Left colon (tissue), 2 donors: ENCODE measurements at places on chromosomes 5 and 9. TPM values are rescaled to one million over a fixed set of nuclear protein-coding genes. Genes with fewer than 3 reads are reported as not detected.

DNA sequence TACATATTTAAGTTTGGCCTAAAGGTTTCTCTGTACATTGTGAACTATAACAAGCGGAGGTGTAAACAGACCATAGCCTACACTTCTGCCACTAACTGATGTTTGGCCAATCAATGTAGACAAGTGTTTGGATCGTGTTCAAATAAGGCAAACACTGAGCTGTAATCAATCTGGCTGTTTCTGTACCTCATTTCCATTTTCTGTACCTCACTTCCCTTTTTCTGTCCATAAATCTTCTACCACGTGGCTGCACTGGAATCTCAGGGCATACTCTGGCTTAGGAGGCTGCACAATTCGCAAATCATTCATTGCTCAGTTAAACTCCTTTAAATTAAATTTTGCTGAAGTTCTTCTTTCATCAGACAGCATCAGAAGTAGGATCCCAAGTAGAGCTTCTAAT lies 140.9 kb downstream of the SLC25A46 start:
- DNase-seq, result no peak

DNA sequence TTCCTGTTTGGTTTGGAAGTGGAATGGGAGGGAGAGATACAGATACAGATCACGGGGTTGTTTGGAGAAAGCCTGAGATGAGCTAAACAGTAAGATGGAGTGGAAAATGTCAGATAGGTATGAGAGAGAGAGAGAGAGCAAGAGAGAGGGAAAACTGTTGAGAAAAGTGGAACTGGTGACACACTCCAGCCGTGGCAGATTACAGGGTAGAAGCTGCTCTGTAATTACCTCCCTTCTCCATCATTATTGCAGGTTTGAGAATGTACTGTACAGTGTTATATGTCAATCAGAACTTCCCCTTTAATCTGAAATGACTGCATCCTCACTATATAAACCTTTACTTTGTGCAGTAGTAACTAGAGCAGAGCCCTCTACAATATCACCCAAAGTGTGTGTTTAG lies 74.5 kb upstream of the WWC1 start:
- DNase-seq, result no peak

DNA sequence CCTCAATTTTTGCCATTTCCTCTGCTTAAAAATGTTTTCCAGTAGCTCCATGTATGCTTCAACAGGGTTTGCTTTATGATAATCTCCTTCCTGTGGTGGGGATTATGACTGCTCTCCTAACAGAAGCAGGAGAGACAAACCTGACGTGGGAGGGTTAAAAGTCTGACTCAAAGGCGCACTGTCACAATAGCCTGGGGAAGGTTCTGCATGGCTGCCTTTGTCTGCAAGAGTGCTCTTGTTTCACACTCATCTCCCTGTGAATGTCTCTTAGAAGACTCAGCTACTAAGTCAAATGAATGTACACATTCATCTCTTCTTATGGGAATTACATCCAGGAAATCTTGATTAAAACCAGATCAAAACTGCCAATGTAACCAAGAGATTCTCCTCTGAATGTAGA lies 90.9 kb upstream of the MTAP start:
- DNase-seq, result no peak

DNA sequence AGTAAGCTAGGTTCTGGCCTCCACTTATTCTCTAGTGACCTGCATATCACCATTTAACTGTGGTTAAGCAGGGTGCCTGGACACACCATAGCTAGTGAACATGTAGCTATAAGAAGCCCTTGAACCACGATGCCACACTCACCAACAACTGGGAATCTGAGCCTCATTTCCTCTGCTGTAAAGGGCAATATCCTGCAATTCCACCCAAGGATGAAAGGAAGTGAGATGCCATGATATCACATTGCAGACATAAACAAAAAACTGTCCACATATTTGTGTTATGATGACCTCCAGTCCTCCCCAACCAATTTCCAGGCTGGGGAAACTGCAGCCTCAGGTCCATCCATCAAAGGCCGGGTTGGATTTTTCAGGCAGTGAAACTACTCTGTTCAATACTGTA lies 10.4 kb downstream of the TNIP1 start:
- no peak for DNase-seq

- no peak for DNase-seq
These were observed 16.5 kb downstream of the DNAJA1 start for GRCh38 chr9:33041432-33042188.

DNA sequence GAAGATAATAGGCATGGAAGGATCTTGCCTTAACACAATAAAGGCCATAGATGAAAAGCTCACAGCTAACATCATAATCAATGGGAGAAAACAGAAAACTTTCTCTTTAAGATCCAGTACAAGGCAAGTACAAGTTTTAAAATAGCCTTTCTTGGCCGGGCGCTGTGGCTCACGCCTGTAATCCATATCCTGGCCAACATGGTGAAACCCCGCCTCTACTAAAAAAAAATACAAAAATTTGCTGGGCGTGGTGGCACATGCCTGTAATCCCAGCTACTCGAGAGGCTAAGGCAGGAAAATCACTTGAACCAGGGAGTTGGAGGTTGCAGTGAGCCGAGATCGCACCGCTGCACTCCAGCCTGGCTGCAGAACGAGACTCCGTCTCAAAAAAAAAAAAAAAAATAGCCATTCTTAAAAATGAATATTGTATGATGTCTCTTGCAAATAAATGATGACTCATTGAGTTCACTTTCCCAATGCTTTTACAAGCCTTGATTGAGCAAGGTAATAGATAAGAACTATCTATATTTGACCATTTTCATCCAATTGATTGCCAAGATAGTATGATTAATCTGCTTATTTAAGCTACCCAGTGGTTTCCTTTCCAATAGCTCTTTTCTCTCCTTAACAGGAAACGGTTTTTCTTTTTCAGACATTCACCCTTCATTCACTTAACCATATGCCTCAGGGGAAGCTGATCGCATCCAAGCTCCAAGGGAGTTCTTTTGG lies 15.8 kb downstream of the CCDC152 start:
- no peak for DNase-seq

DNA sequence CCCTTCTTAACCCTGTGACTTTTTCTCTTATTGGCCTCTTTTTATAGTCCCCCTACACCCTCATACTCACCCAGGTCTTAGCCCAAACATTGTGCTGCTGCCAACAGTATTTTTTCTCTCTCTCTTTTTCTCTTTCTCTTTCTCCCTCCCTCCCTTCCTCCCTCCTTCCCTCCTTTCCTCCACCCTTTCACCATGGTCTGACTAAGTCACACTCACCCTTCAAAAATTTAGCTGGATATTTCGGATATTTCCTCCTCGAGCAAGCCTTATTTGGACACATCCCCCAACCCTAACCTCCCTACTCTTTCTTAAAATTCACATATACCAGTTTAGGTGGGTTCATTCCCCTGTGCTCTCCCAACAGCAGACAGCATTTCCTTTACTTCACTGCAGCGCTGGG lies 64.7 kb downstream of the FGF1 start:
- DNase-seq, result no peak

DNA sequence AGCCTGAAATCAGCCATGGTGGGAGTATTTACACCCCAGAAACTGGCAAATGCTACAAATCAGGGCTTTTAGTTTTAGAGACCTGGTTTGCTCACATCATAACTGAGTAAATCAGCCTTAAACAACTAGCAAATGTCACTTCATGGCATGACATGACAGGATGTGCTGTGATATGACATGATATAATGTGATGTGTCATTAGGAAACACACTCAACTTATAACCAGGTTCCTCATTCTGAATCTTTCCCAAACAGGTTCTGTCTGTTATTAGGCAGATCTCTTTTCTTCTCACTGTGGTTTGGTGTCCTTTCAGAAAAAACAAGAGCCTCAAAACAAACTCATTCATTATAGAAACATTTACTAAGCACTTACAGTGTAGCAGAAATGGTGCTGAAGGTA lies 90.5 kb downstream of the ADAMTS12 start:
- no peak for DNase-seq

DNA sequence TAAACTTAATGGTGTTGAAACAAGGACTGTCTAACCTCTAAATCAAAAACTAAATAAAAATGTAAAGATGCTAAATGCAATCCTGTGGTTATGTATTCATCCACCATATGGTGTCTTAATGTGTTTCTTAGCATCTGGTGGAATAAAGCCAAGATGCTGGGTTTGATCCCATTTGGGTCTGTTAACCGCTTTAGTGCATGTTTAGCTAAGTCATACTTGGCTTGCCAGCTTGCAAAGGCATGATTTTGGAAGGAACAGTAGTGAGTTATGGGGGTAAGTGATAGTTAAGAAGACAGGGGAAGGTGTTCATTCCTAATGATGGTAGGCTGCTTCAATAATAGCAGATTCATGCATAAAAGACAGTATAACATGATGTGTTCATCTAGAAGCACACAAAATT lies 139.0 kb upstream of the SLC27A6 start:
- no peak for DNase-seq

GRCh38 chr9:132328580-132328979 lies 26.2 kb downstream of the SETX start:
- no peak for DNase-seq

GRCh38 chr5:41004931-41005330 lies 66.2 kb downstream of the MROH2B start:
- no peak for DNase-seq

- no peak for DNase-seq
These were observed 79.4 kb downstream of the NXNL2 start for GRCh38 chr9:88614359-88614758.

DNA sequence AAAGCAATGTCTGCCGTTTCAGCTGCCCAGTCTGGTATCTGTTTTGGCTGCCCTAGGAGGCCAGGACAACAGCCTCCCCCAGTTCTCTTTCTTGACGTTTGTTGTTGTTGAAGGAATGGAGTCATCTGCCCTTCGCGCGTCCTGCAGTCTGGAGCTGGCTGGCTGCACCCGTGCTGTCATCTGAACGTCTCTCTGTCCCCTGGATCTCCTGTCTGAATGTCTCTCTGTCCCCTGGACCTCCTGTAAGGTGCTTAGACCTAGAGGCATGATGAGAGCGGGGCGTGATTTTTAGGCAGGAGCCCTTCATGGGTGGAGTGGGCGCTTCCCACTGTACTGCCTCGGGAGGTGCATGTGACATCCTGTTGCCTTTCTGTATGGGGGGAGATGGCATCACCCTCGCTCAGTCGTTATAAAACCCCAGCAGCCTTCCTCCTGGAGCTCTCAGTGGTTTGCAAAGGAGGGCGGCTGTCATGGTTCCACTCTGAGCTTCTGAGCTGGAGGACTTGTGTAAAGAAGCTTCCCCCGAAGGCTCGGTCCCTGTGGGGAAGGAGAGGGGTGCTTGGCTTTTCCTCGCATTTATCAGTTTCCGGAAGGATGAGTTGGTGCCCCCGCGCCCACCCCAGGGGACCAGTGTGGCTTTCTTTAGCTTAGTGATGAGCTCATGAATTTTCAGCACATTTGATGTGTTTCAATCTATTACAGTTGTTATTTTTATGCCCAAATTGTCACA lies 49.8 kb upstream of the OLFM1 start:
- no peak for DNase-seq

DNA sequence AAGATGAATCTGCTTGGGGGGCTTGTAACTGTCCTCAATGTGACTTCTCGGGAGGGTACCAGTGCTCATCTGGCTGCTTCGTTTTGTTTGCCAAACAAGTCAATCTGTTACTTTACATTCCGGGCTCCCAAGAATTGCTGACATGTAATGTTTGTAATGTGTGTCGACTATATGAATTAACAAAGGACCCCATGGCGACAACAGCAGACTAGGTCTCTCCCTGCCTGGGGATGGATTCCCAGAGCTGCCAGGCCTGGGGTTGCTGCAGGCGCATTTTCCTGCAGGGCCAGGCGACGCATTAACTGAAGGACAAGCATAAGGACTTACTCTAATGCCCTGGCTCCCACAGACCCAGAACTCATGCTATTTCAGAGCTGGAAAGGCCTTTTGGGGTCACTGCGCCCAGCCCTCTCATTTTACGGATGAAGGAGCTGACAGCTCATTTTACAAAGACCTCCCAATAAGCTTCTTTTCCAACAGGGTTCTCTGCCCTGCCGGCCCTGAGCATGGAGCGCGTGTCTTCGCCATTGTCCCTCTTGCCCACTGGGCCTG lies 214.8 kb downstream of the TTLL11 start:
- no peak for DNase-seq

DNA sequence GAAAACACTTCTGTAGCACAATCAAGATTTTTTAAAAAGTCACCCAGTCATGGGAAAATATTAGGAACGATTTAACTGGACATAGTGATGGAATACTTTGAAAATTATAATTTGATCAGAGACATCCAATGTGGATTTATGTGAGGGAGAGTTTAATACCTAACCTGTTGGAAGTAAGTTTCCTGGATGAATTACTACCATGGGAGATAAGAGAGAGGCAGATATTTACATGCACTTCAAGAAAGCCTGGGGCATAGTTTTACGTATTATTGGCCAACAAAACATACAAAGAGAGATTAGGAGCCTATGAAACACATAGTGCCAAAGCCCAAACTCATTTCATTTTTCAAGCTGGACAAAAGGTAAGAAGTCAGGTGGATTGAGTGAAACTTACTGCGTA lies 336.8 kb downstream of the SLIT3 start:
- no peak for DNase-seq

DNA sequence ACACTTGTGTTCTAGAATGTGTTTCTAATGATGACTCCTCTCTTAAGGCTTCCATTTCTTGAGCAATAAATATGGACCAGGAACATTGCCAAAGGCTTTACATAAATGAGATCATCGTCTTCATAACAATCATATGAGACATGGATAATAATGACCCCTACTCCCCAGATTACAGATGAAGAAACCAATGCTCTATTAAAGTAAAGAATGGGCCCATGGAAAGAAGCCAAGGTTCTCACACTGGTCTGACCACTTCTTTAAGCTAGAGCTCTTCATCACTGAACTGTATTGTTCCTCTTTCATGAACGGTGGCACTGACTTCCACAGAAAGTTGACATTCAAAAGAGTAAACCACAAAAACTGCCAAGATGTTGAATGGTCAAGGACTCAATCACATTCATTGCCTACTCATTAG lies 65.3 kb downstream of the MARCHF3 start:
- DNase-seq, result no peak

- no peak for DNase-seq
These were observed 833 bp downstream of the C5orf24 start for GRCh38 chr5:134846641-134846960.

DNA sequence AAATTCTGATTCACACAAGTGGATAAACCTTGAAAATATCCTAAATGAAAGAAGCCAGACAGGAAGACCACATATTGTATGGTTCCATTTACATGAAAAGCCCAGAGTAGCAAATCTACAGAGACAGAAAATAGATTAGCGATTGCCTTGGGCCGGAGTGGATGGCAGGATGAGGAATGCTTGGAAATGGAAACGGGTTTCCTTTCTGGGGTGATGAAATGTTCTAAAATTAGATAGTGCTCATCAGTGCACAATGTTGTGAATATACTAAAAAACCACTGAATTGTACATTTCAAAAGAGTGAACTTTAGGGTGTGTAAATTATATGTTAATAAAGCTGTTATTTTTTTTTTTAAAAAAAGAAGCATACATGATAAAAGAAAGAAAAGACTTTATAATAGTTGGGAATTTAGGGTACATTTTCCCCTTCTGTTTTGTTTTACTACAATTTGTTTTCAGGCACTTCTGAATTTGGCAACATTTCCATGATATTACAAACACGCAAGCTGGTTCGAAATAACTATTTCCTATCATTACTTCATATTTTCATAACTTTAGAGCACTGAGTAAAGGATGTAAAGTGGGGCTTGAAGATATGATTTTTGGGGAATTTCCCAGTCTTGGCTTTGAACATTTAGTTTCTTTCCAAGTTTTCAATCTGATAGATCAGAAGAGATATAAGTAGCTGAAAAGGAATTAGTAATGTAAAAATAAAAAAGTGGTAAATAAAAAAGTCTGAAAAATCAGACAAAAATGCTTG lies 23.9 kb downstream of the SLC35A4 start:
- no peak for DNase-seq

The MARCOL gene
- total RNA-seq, result not detected

The PCDHGA9 gene
- total RNA-seq, result 2.6 TPM

The ZNF300 gene
- 2.0 TPM for total RNA-seq

The ANGPTL2 gene
- 12.0 TPM for total RNA-seq
